ENCODE measurements at places on chromosomes 7 and 10.

GRCh38 chr7:143884969-143885559, 16.9 kb downstream of the TCAF1 start:
- DNase-seq, result peak; percentile 29

DNA sequence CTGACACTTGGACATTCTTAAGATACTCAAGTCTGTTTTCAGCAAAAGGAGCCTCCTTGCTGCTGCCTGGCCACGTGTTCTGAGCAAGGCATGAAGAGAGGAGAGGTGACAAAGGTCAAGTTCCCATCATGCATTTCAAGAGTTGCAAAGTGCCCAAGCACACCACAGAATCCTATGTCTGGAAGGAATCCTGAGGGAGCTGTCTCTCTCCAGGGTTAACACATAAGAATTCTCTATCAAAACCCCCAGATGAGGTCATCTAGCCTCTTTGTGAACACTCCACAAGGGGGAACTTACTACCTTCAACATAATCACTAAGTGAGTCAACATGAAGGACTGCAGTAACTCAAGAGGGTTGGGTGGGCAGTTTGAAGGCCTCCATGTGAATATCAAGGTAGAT, 155.5 kb downstream of the RNF216 start:
- no peak for DNase-seq

DNA sequence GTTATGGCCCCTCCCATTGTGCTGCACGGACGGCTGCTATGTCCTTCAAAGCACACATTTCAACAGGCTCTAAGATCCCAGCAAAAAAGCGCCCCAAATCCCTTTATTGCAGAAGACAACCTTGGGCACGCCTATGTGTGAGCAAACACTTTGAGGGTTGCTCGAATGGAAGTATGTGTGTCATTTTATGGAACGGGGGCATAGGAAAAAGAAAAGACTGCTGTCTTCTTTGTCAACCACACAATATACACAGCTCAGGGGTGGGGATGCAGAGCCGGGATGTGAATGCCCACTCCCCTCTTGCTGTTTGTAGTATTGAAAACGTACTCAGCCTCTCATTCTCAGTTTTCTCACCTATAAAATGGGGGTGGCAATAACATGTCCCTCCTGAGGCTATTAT, 32.0 kb downstream of the C10orf53 start:
- DNase-seq, result no peak

GRCh38 chr7:129005186-129005585, 49.7 kb downstream of the TNPO3 start:
- DNase-seq, result no peak

GRCh38 chr10:11451640-11452260, 159.7 kb downstream of the USP6NL start:
- DNase-seq, result no peak

DNA sequence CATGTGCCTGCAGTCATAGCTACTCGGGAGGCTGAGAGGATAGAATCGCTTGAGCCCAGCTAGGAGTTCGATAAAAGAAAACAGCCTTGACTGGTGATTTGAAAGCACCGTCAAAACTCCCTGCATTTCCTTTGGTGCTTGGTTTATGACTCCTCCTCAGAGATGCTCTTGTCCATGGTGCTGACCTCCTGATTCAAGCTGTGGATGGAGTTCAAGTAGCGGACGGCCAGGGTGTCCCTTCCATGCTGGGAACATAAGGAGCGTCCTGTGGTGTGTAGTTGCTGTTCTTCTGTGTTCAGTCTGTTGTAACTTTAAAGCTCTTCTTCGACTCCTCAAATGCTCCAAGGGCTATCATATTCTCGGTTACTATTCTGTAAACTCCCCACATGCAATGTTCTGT, 382.5 kb upstream of the KIAA1217 start:
- DNase-seq, result no peak

GRCh38 chr7:117445206-117445605, 17.9 kb upstream of the ASZ1 start:
- DNase-seq, result no peak

DNA sequence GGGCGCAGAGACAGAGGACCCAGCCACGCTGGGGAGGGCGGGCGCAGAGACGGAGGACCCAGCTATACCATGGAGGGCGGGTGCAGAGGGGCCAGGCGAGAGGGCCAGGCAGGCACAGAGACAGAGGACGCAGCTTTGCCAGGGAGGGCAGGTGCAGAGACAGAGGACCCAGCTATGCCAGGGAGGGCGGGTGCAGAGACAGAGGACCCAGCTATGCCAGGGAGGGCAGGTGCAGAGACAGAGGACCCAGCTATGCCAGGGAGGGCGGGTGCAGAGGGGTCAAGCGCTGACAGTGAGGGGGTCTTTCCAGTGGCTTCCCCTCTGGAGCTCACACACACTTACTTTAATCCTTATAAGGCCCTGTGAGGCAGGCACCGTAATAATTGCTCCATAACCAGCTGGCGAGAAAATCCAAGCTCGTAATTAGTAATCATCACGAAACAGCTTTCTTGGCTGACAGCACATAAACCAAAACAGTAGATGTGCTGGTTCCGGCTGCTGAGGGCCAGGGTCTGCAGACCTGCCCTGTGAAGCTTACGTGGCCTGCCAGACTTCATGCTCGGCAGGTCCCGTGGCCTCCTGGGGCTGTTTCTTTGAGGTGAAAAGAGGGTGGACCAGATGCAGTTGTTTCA, 137.2 kb downstream of the VIPR2 start:
- no peak for DNase-seq

- DNase-seq, result no peak
Observed at GRCh38 chr10:58854811-58855210, 321.6 kb upstream of the PHYHIPL start.

GRCh38 chr7:73715648-73716317, 3.7 kb downstream of the STX1A start:
- peak; percentile 94 for DNase-seq

DNA sequence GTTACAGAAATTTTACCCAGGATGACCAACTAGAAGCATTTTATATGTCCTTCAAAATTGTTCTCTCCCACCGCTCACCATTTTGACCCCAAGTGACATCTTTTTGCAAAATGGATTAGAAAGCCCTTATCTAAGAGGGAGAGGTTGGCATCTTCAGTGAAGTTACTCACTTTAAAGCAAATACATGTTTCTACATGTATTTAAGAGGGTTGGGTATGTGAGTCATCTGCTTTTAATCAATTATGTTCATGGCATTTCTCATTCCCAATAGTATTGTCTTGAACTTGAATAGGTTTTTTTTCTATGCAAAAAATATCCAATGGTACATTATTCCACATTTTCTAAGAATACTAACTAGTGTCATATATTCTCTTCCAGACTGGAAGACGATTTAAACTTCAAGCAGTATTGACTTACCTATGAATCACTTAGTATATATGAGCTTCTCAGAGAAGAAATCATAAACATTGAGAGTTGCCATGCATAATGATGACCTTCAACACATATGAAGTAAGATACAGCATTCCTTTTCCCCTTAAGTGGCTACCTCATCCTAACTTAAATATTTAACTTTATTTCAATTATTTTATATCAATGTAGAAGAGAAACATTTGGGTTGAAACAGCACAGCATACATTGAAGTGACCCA, 132.8 kb downstream of the POLR1F start:
- DNase-seq, result no peak

DNA sequence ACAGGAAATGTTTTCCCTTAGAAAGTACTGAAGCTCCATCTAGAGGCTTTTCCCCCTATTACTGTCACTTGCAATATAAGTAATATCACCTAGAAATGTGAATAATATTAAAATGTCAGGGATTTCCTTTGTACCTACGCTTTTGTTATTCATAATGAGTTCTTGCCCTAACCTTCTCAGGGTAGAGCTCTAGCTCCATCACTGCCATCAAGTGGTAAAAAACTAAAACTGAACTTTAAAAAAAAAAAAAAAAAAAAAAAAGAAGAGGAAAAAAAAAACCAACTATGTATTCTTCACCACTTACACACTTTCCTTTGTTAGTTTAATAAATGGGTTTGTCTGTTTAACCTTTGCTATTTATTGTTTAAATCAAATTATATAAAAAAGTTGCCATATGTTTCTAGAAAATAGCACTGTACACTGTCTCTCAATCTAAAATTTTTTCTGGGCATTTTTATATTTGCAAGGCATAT, 49.9 kb downstream of the DNAJC1 start:
- no peak for DNase-seq

DNA sequence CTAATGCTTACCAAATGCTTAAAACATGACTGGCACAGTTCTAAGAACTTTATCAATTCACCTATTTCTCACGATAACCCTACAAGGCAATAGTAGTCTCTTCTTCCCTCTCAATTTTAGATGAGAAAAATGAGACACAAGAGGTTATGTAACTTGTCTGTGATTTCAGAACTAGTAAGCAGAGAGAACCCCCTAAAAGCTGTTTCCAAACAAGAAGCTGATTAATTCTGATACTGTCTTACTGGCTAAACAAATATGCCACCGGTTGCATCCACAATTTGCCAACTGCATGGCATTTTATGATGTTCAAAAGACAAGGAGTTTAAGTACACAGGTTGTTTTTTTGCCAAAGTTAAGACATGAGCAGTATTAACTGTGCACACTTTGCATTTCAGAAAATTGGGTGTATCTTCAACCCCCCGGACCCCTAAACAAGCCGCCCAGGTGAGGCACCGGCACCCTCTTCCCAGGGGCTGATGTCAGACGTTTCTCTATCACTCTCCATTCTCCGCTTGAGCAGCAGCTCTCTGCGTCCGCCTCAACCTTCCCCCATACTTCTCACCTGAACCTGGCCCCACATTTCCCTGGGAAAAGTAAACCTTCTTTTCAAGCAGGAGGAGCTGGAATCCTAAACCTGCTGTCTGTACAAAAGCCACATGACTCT, 21.7 kb downstream of the RSU1 start:
- no peak for DNase-seq

DNA sequence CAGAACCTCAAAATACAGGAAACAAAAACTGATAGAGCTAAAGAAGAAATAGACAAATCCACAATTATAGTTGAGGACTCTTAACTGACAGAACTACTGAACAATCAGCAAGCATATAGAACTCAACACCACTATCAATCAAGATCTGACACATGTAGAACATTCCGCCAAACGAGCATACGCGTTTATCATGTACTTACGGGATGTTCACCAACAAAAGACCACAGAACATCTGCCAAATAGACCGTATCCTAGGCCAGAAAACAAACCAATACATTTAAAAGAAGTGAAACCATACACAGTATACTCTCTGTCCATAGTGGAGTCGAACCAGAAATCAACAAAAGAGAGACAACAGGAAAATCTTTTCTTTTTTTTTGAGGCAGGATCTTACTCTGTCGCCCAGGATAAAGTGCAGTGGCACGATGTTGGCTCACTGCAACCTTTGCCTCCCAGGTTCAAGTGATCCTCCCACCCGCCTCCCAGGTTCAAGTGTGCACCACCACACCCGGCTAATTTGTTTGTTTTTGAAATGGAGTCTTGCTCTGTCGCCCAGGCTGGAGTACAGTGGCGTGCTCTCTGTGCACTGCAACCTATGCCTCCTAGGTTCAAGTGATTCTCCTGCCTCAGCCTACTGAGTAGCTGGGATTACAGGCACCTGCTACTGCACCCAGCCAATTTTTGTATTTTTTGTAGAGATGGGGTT, 5.1 kb downstream of the GNA12 start:
- no peak for DNase-seq

DNA sequence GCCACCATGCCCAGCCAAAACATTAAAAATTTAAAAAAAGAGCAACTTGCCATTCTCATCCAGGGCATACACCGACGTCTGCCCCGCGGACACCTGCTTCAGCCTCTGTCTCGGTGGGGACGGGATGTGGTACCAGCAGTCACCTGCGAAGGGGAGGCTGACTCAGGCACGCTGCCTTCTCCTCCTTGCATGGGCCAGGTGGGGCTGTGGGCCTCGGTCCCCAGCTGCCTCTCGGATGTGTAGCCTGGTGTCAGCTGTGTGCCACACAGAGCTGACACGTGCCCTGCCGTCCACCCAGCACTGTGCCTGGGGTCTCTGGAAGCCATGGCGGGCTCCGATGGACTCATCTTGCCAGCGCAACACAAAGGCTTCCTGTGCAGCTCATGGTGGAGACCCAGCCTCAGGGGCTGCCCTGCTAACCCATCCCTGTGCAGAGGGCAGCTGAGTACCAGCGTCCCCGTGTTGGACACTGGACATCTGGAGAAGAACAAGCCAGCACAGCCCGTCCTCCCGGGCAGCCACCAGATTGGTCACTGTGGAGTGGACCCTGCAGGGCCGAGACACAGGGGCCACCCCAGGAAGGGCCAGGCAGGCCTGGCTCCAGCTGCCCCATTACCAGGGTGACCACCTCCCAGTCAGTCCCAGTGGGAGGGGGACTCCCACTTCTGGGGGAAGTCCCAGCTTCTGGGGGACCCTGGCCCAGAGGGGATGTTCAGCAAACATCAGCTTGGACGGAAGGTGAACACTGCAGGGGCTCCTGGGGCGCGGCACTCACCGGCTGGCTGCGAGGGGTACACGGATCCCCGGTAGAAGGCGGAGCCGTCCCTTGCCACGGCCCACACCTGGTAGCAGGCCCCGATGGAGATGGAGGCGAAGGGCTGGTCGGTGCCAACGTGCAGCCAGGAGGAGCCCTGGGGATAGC, 10.6 kb downstream of the BHLHA15 start:
- no peak for DNase-seq

- no peak for DNase-seq
Observed at GRCh38 chr7:131279044-131279443, 48.6 kb upstream of the MKLN1 start.

DNA sequence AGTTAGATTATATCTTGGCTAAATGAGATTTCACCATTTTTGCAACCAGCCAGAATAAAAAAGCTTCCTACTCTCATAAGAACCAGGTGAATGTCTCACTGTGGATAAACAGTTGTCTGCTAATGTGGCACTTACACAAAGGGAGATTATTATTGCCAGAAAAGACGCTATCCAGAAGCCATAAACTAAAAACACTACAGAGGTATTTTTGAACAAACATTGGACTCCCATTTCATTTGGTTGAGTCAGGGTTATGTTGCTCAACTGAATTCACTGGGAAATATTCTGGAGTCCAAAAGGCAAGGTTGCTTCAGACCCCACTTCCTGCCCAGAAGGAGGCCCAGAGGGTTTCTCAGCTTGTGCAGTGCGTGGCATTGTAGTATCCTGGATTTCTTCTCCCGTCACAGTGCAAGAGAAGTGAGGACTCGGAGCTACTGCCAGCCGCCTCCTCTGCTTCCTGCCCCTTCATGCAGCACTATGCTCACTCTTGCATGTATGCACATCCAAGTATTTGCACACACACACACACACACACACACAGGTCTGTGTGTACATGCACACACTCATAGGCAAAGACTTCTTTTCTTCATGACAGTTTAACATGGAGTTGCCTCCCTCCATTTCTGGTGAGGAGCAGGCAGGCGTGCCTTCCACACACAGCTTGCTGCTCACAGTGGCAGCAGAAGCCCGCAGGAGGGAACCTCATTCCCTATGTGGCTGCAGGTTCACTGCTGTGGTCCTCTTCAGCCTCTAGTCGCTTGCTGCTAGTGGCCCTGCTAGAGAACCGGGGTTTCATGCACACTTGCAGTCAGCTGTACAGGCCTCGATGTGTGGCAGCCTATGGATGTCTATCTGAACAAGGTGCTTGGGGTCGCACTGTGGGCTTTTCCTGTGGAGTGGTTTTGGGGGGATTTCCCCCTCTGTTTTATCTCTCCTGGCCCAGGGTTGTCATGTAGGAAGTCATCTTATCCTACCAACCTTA, 10.1 kb downstream of the DENND10 start:
- DNase-seq, result no peak

GRCh38 chr7:132548489-132549078, 27.7 kb downstream of the PLXNA4 start:
- no peak for DNase-seq

GRCh38 chr7:104656467-104656866, 328.1 kb downstream of the LHFPL3 start:
- DNase-seq, result no peak

Measured in NCI-H510A (cell line).